ENCODE measurements at places on chromosomes 1 and 21. TPM values are rescaled to one million over a fixed set of nuclear protein-coding genes. Genes with fewer than 3 reads are reported as not detected.

The PEAR1 gene
- total RNA-seq, result 16.7 TPM

The FAM167B gene
- total RNA-seq, result 2.8 TPM

The MASP2 gene
- total RNA-seq, result not detected

The FRRS1 gene
- 6.0 TPM for total RNA-seq

The GJB3 gene
- not detected for total RNA-seq

The SLC9C2 gene
- 2.7 TPM for total RNA-seq

The A3GALT2 gene
- not detected for total RNA-seq

The CLEC20A gene
- not detected for total RNA-seq

The DEPDC1 gene
- total RNA-seq, result 14.7 TPM

The LCK gene
- not detected for total RNA-seq

The KPRP gene
- not detected for total RNA-seq

All from cardiac atrium fibroblast (primary cell).